Ascending aorta (tissue), 2 donors: ENCODE measurements at places on chromosomes 11 and 22. TPM values are rescaled to one million over a fixed set of nuclear protein-coding genes. Genes with fewer than 3 reads are reported as not detected.

- H3K4me1 ChIP-seq = no peaks in the 10 kb centered on the region
- no peak overlapping the region for H3K4me3 ChIP-seq
- DNase-seq = no peak
- H3K27me3 ChIP-seq = no peaks in the 10 kb centered on the region
Measured at GRCh38 chr11:131579932-131580387, 209.5 kb downstream of the NTM start.

GRCh38 chr11:65112546-65113360, 1.1 kb downstream of the TM7SF2 start:
- peak; percentile 79 for DNase-seq
- no peaks in the 10 kb centered on the region for H3K27me3 ChIP-seq
- peak overlapping the region; percentile 31 for H3K27ac ChIP-seq
- peaks cover 30% of the 10 kb centered on the region for H3K36me3 ChIP-seq
- peaks cover 38% of the 10 kb centered on the region for H3K4me1 ChIP-seq
- peak overlapping the region; percentile 66 for H3K4me3 ChIP-seq

DNA sequence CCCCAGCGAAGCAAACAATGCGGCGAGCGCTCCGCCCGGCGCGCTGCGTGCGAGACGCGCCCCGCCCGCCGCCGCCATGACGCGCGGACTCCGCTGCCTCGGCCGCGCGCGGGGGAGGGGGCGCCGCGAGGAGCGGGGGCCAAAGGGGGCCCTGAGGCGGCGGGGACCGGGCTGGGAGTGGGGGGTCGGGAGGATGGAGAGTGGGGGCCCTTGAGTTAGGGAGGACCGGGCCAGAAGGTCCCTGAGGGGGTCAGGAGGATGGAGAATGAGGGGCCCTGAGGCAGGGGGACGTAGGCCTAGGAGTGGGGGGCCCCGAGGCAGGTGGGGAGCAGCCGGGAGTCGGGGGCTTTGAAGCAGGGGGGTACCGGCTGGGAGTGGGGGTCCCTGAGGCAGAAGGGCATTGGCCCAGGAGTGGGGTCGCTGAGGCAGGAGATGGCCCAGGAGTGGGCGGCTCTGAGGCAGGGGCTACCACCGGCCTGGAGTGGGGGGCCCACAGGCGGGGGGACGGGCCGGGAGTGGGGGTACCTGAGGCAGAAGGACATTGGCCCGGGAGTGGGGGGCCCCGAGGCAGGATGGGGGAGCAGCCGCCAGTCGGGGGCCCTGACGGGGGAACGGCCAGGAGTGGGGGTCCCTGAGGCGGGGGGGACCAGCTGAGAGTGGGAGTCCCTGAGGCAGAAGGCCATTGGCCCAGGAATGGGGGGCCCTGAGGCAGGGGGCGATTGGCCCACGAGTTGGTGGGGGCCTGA, at the start of gene BRD1:
Gene BRD1, minus strand, starts transcription at position 21 of the 746 bp plus-strand sequence. CDS start 3,556 bp downstream, outside the sequence.
- no peaks in the 10 kb centered on the region for H3K27me3 ChIP-seq
- DNase-seq = no peak
- peaks cover 15% of the 10 kb centered on the region for H3K36me3 ChIP-seq

DNA sequence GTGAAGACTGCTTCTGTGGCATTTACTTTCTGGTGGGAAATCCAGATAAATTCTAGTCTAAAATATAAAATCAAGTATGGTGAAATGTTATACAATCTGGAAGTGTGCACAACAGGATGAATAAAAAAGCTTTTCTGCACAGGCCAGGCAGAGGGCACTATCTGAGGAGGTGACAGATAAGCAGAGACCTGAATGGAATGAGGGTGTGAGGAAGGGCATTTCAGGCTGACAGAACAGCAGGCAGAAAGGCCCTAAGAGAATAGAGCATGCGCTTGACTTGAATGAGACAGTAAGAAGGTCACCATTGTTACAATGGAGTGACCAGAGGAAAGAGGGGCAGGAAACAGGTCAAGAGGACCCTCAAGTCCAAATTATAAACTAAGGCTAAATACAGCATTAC, 33.6 kb upstream of the FNBP4 start:
- peaks cover 62% of the 10 kb centered on the region for H3K36me3 ChIP-seq
- H3K27ac ChIP-seq = no peak overlapping the region
- H3K4me3 ChIP-seq = no peak overlapping the region

DNA sequence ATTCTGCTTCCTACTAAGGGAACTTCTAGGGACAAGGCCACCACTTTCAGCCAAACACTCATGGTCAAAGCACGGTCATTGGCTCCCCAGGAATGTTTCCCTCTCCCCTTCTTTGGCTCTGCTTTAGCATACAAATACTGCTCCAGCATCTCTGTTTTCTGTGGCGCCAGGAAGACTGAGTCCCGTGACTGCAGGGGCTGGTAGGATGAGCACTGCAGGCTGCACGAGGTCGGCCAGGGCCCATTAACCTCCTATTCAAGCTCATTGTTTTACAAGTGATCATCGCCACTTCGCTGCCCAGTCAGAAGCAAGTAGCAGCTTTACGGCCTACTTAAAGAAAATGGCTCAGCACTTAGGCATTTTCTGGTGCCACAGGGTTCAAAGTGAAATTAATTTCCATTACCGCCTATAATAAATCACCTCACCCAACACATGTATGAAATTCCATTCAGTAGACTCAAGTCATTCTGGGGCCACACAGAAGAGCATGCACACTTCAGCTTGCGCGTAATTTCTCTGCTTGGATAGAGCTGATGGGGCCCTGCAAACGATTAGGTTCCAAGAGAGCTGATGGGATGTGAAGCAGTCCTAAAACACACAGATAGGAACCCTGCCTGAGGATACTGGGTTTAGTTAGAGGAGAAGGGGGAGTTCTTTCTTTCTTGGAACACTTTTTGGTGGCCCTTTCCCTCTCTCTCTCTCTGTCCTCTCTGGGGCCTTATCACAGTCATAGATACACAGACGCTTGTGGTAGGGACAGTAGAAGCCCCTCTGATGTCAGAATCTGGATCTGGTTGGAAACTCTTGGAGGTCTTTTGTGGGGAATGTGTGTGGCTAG, 173.7 kb downstream of the KIF18A start:
- H3K36me3 ChIP-seq = no peaks in the 10 kb centered on the region
- H3K27me3 ChIP-seq = no peaks in the 10 kb centered on the region
- no peak overlapping the region for H3K4me3 ChIP-seq

FIBIN gene
- 59.1 TPM for total RNA-seq

DNA sequence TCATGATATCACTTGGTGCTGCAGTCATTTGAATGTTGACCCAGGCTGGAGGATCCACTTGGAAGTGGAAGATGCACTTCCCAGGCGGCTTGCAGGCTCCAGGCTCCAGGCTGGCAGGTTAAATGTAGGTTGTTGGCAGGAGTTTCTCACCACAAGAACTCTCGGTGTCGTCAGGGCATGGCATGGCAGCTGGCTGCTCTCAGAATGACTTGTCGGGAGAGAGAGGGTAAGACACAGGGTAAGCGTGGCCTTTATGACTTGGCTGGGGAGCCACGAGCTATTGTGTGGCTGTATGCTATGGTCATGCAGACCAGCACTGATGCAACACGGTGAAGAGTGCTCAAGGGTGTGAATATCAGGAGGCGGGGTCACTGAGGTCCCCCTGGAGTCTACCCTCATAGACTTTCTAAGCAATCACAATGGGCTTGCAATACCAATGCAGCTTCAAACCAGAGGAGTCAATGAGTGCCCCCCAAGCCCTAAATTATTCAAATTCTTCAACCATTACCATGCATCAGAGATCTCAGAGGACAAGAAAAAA, 1027.7 kb downstream of the OPCML start:
- H3K4me3 ChIP-seq = no peak overlapping the region
- no peaks in the 10 kb centered on the region for H3K27me3 ChIP-seq
- no peaks in the 10 kb centered on the region for H3K4me1 ChIP-seq
- H3K36me3 ChIP-seq = no peaks in the 10 kb centered on the region
- H3K27ac ChIP-seq = no peak overlapping the region

DNA sequence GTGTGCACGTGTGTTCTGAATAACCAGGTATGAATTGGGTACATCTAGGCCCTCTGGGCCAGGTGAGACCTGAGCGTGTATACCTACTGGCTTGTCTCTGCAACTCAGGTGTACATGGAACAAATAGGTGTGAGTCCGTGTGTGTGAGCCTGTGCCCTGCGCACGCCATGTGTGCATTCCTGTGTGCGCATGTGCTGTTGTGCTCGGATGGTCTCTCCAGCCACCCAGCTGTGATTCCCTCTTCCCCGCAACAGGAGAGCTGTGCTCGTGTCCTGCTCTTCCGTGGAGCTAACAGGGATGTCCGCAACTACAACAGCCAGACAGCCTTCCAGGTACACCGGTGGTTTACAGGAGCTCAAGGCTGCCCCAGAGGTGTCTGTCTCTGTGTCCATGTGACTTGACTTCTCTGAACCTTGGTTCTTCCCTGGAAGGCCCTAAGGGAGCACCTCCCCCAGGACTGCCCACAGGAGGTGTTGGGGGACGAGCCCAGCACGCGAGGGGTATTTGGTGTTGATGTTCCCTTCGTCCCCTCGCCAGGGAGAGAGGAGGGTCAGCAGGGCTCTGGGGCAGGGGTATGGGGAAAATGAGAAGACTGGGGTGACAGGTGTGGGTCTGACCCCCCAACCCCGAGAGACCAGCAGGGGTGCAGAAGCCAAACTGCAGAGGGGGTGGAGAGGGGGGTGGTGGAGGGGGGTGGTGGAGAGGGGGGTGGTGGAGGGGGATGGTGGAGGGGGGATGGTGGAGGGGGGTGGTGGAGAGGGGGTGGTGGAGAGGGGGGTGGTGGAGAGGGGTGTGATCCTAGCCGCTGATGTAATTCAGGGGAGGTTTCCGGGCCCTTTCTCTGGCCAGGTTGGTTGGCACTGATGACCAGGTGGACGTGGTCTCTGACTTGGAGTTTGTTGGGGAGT, 10.7 kb downstream of the SHANK3 start:
- H3K4me3 ChIP-seq = no peak overlapping the region
- no peaks in the 10 kb centered on the region for H3K27me3 ChIP-seq
- DNase-seq = peak; percentile 28
- H3K27ac ChIP-seq = no peak overlapping the region
- H3K4me1 ChIP-seq = no peaks in the 10 kb centered on the region
- H3K36me3 ChIP-seq = no peaks in the 10 kb centered on the region

ZNF202 gene
- 2.2 TPM for total RNA-seq

C11orf42 gene
- not detected for total RNA-seq

GRCh38 chr11:41970681-41971080, 511.2 kb upstream of the LRRC4C start:
- H3K4me3 ChIP-seq = no peak overlapping the region
- no peak for DNase-seq
- H3K4me1 ChIP-seq = no peaks in the 10 kb centered on the region
- H3K36me3 ChIP-seq = no peaks in the 10 kb centered on the region
- no peaks in the 10 kb centered on the region for H3K27me3 ChIP-seq

OR4C13 gene
- not detected for total RNA-seq

- H3K27ac ChIP-seq = no peak overlapping the region
- H3K36me3 ChIP-seq = no peaks in the 10 kb centered on the region
- no peak for DNase-seq
- peaks cover 2% of the 10 kb centered on the region for H3K27me3 ChIP-seq
- no peak overlapping the region for H3K4me3 ChIP-seq
Measured at GRCh38 chr22:30250661-30251267, 4.2 kb upstream of the LIF start.

IL17REL gene
- total RNA-seq = not detected
